Lower leg skin (tissue), 4 donors: ENCODE measurements at places on chromosomes 1 and 21. TPM values are rescaled to one million over a fixed set of nuclear protein-coding genes. Genes with fewer than 3 reads are reported as not detected.
A peak's percentile ranks its signal among the peaks of the same experiment; 100 is the strongest.

DNA sequence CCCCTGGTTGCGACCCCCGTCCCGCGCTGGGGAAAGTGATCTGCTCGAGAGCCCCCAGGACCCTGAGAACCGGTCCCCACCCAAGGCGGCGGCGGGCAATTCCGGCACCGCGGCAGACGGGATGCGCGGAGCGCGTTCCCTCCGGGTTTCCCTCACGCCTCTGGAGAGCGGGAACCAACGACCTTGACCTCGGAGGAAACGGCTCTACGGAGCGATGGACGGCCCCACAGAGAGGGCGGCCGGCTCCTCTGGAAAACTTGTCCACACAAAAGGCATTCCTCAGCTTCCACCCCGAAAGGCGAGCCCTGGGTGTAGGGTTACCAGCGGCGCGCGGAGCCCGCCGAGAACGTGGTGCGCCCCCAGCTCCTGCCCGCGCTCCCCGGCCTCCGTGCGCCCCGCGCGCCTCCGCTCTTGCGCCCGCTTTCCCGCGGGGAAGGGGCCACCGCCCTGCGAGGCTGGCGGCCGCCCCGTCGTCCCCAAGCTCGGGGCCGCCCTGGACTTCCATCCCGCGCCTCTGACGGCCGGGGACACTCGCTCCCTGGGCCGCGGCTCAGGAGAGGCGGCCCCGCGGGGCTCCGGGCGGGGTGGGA, 391 bp upstream of the KIAA1614 start:
- DNase-seq = no peak

DNA sequence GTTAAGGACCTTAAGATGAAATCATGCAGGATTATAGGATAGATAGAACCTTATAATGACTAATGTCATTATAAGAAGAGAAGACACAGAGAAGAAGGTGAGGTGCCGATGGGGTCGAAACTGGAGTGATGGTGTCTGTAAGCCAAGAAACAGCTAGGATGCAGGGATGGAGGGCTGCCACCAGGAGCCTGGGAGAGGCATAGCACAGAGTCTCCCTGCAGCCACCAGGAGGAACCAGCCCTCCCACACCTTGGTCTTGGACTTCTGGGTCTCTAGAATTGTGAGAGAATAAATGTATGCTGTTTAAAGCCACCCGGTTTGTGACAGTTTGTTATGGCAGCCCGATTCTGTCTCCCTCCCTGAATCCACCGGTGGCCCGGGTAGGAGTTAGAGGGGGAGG, 337.2 kb upstream of the AJAP1 start:
- DNase-seq = no peak

GRCh38 chr1:46529031-46529630, 22.3 kb downstream of the KNCN start:
- no peak for DNase-seq

DNA sequence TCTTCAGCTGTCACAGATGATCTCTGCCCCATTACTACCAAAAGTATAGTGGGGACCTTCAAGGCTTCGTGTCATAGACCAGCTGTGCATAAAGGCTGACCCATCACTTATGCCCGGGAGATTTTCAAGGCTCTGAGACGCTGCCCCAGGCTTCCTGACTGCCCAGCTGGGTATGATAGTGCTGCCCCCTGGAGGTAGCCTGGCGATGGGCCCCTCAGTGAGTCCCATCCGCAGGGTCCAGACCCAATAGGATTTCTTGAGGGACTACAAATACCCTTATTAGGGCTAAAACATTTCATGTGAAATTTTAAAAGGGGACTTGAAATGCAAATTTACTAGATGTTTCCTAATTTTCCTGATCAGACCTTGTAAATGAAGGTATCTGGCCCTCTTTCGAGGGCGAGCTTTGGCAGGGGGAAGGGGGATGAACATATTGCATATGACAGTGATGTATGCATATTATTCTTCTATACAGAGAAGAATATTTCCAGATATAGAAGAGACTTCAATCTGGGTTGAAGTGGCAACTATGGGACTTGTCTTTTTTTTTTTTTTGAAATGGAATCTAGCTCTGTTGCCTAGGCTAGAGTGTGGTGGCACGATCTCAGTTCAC, 11.7 kb upstream of the FCMR start:
- no peak for DNase-seq

NAXE gene
- 52.7 TPM for total RNA-seq

GRCh38 chr1:28132171-28133167, 44.0 kb downstream of the PTAFR start:
- no peak for DNase-seq

KCNA3 gene
- 1.0 TPM for total RNA-seq

DNA sequence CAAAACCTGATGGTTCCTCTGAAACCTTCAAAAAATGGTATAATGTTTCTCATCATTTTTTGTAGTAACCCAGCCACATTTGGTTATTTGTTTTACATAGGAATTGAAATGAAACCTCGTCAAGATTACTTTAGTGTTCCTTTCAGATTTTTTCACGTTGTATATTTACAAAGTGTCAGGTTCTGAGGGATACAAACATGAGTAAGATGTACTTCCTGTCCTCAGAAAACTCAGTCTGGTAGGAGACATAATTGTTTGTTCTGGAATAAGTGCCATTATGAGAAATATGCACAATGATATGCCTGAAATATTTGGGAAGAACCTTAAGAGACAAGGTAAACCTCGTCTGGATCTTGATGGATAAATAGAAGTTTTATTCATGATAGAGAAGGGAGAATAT, 145.5 kb downstream of the USP25 start:
- no peak for DNase-seq

KLHL20 gene
- 19.0 TPM for total RNA-seq

DNA sequence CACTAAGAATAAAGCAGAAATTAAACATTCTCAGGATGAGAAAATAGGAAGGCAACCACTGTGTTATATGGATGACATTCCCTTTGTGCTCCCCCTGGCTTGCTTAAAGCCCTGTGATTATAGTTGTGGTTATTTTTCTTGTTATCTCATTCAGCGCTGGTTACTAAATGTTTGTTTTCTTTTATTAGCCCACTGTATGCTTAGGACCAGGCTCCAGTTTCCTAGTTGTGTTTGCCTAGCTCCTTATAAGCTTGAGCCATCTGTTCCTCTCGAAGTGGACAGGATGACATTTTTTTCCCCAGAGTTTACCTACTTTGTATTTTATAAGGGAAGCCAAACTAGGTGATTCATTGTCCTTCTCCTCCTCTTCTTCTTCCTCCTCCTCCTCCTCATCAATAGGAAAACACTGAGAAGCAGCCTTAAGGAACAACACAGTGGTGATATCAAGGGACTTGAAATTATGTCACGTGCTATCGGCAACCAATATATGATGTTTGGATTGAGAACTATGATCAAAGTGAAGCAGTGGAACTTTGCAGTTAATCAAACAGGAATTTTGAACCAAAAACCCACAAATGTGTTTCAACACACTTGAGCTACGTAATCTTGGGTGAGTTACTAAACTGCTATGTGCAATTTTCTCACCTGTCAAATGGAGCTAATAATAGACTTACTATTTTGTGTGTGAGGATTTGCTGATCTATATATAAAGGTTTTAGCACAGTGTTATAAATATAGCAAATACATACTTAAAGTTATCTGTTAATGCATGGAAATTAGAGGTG, 35.1 kb upstream of the RGS7 start:
- no peak for DNase-seq

TSPEAR gene
- total RNA-seq = not detected

DNA sequence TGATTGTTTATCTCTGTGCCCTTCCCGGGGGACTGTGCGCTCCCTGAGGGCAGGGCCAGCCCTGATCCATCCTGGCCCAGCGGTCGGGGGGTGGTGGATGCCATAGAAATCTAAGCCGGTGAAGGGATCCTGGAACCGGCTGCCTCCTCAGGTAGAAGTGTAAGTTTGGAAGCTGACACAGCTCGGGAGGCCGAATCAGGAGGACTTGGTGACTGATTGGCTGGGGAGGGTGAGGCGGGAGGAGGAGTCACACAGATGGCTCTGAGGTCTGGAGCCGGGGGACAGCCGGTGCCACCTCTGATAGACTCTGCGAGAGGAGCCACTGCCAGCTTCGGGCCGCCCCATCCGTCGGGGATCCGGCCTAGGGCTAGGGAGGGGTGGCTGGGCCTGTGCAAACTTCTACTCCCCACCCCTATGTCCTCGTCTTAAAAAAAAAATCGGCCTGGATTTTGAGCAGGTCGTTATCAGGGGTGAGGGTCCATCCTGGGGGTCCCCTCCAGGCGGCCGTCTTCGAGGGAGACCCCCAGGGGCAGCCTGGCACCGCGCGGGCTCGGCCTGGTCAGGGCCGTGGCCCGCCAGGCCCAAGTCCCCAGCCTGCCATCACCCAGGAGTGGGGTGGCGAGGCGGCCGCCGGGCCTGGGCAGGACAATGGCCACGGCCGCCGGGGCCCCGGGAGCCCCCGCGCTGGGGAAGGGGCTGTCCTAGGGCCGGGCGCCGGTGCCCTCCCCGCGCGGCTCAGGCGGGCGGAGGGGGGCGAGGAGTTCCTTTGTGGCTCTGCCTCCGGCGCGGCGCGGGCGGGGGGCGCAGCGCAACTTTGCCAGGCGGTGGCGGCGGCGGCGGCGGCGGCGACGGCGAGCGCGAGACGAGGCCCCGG, 708 bp upstream of the ZNF362 start:
- peak; percentile 85 for DNase-seq

CHODL gene
- 0.97 TPM for total RNA-seq

GRCh38 chr1:171501305-171502024, 16.1 kb downstream of the PRRC2C start:
- DNase-seq = no peak

DNA sequence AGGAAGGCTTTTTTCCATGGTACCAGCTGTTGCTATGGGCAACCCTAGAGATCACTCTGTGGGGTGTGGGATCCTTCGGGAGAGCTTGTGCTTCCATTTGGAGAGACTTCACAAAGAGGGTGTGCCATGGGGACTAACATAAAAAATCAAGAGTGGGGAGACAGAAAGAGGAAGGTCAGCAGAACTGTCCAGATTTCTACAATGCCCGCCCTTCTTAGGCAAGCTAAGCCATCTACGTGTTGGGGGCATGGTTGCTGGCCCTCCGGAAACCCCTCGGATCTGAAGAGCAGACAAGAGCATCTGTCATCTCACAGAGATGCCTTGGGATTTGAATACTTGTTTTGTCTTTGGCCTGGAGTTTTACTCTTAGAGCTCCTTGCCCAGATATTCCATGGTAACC, 83.9 kb upstream of the ZNF648 start:
- no peak for DNase-seq

UBXN10 gene
- 0.81 TPM for total RNA-seq

GRCh38 chr1:10939654-10940450, 72.6 kb upstream of the TARDBP start:
- no peak for DNase-seq

FNDC10 gene
- 10.5 TPM for total RNA-seq

ANKRD65 gene
- 10.9 TPM for total RNA-seq

DNA sequence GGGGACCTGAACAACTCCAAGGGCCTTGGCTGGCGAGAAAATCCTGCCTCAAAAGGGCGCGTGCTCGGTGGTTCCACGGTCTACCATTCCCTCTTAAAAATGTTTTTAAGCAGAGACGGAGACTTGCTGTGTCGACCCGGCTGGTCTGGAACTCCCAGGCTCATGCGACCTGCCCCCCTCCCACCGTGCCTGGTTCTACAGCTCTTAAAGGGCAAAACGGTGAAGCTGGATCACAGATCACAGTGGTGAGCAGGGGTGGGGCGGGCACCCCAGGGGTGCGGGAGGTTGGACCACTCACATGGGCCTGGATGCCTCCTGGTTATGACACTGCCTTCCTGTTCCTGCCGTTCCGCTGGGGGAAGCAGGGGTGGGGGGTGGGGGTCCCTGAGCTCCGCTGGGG, 4.2 kb upstream of the C1orf159 start:
- no peak for DNase-seq

CLCA4 gene
- 1.9 TPM for total RNA-seq

GRCh38 chr1:52266507-52266906, 99.5 kb downstream of the CC2D1B start:
- no peak for DNase-seq

OXCT2 gene
- 0.15 TPM for total RNA-seq
